Activated CD4-positive, CD25-positive, alpha-beta regulatory T cell (primary cell): ENCODE measurements at places on chromosomes 13 and 19.

- no peak for DNase-seq
Observed at GRCh38 chr13:99357941-99358340, 50.7 kb upstream of the GPR183 start.

DNA sequence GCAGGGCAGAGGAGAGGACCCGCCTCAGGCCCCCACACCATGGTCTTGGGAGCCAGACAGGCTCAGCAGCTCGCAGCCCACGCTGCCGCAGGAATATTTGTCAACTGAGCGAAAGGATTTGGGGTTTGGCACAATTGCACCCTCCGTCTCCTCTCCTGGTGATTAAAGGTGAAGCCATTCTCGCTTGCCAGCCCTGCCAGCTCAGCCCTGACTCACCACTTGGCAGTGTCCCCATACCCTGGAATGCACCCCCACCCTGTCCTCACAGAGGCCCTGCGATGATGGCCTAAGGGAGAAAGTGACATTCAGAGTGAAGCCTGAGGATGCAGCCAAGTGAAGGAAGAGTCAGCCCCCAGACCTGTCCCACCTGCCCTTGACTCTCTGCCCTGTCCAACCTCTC is 18.8 kb downstream of the CYTH2 start:
- no peak for DNase-seq

GRCh38 chr13:34751492-34751891 is 190.6 kb upstream of the NBEA start:
- no peak for DNase-seq

- no peak for DNase-seq
Observed at GRCh38 chr19:51714848-51715247, 8.9 kb downstream of the HAS1 start.

- peak; percentile 72 for DNase-seq
Observed at GRCh38 chr19:37334179-37335071, 36.5 kb upstream of the ZNF527 start.

GRCh38 chr19:29662278-29662603 is 3.0 kb upstream of the PLEKHF1 start:
- DNase-seq, result no peak

- DNase-seq, result no peak
Observed at GRCh38 chr13:67226696-67227095, 3.4 kb downstream of the PCDH9 start.

- DNase-seq, result no peak
Observed at GRCh38 chr13:33958964-33959363, 141.0 kb downstream of the RFC3 start.

DNA sequence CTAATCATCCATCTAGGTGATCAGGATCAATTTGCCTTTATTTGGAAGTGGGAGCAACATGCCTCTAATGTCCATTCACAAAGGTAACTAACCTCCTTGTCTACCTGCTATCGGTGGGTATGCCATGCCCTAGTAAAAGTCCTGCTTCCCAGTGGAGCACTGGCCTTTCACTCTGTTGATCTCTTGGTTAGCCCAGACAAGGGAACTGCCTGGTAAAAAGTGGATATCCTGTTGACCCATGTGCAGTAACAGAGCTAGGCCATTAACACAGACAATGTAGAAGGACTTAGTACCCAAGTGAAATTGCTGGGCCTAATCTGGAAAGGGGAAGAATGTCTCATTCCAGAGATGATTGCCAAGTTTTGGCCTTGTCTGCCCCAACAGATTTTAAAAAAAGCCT is 171.5 kb upstream of the CSNK1A1L start:
- no peak for DNase-seq

DNA sequence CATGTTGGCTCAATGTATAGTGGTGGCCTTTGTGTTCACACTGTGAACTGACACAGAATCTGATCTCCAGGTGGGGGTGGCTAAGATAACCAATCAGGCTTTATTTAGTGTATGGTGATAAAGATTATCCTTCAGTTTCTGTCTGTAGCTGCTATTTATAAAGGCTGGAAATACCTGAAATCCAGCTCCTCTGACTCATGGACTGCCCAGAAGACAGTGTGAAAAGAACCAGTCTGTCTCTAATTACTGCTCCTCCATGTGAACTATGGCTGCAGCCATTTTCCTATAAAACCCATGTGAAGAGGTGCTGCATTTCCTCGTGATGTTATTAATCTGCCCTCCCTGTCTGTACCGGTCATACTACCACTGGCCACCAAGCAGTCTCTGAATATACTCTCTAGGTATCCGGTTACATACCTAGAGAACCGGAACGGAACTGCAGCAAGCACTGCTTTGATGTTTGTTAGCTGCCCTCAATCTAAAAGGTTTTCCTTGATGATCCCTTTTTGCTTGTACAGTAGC is 238.0 kb downstream of the LHFPL6 start:
- DNase-seq, result no peak

DNA sequence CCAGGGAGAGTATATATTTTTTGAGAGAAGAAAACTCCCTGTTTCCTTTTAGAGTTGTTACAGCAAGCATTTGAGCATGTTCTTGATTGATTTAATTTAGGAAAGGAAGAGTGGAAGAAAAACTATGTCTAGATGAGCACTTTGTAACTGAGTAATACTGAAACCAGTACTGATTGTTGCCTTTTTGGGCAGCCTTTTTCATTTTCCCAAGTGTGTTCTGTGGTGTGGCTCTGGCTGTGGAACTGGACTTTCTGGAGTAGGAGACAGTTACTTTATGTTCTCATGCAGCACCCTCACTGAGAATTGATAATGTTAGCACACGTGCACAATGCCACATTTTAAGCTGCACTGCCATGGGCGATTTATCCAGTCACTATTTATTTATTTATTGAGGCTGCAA is 211.5 kb downstream of the LMO7 start:
- no peak for DNase-seq

- no peak for DNase-seq
Observed at GRCh38 chr13:61142506-61142905, 273.1 kb downstream of the PCDH20 start.

DNA sequence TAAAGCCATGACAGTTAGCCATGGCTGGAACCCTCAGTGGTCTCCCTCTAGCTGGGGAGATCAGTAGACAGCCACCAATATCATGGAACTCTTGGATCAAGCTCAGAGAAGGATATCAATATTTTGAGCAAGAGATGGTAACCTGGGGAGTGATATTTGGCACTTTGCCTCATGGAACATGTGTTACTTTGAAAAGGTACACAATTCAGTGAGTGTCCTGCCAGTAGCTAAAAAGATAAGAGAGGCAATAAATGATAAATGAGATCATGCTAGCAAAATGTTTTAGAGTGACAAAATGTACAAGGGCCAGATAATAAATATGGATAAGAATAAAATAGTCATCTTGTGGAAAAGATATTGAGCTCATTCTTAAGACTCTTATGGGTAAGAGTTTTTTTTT is 1618.7 kb downstream of the OLFM4 start:
- no peak for DNase-seq

GRCh38 chr13:50635504-50635903 is 208.0 kb downstream of the DLEU7 start:
- no peak for DNase-seq

- no peak for DNase-seq
Observed at GRCh38 chr13:92354583-92354982, 872.0 kb upstream of the GPC6 start.

GRCh38 chr19:45897261-45897812 is 5.1 kb downstream of the MYPOP start:
- no peak for DNase-seq

DNA sequence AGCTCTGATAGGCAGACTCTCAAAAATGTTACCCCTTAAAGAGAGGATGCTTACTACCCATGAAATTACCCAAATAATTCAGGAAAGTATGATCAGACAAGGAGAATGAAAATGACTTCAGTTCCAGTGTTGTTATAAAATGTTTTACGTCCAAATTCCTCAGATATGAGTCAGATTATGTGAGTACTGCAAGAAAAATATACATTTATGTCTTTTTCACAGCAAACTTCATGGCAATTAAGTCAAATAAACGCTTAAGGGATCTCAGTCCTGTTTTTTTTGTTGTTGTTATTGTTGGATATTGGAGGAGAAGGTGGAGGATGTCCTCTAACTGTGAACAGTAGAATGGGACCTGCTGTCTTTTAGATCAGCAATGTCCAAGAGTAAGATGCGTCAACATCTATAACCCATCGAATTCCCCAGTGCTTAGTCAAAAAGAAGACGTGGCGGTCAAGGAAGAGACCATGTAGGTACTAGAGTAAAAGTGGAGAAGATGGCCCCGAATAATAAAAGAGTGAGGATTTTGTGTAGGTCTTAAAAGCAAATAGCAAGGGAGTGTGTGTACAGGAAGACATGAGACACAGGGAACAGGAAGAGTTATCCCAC is 215.4 kb upstream of the IRS2 start:
- DNase-seq, result no peak

DNA sequence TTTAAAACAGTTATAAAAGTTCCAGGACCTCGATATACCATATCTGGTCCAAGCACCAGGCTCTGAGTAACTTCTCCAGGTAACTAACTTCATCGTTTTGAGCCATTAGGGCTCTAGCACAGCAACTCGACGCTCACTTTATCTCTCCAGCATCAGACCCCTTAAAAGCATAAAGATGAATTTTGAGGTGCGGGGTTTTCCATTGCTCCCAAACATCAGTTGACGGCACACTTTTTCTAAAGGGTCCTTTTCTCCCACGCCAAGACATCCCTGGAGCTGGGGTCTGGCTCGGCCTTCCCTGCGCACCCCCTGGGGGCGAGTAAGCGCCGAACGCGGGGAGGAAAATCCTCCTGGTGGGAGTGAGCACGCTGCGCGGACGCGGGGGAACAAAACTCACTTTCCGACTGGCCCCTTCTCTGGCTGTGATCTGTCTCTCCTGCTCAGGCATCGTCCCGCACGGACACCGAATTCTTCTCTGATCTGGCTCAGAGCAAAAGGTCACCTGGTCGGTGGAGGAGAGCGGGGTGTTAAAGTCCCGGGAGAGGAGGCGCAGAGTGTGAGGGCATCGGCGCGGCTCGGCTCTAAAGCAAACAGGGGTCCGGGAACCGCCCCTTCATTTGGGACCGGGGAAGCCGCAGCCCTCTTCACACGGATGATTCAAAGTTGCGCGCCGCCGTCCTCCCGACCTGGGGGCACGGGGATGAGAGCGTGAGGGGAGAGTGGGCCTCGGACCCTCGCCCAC is at the start of gene ATP7B:
Gene ATP7B (minus strand): TSS at position 561 of the 742 bp plus-strand sequence. CDS start 113 bp downstream, at position 448.
- DNase-seq, result no peak

DNA sequence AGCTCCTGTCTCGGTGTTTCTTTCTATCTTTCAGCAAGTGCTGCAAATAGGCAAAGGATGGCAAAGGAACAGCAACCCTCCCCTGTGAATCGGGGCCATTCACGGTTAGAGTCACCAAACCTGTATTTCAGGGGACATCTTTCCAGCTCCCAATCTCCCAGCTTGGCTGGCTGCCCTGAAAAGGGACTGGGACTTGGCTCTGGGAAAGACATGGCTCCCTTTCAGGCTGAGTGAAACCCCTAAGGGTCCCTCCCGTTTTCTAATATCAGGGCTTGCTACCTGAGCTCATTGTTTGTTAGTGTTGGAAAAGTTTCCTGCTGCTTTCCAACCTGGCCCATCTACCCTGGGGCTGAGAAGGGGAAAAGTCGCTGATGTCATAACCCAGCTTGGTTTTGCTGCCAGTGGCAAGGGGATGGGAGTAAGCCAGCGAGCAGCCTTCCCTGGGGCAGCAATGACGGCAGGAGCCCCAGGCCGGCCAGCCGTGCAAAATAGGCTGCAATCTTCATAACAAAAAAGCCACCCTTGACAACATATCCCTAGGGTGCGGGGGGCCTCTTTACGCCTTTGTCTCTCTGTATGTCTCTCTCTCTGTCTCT is 29.9 kb downstream of the SERP2 start:
- no peak for DNase-seq
